Activated naive CD4-positive, alpha-beta T cell (primary cell): ENCODE measurements at places on chromosomes 11 and 22.

DNA sequence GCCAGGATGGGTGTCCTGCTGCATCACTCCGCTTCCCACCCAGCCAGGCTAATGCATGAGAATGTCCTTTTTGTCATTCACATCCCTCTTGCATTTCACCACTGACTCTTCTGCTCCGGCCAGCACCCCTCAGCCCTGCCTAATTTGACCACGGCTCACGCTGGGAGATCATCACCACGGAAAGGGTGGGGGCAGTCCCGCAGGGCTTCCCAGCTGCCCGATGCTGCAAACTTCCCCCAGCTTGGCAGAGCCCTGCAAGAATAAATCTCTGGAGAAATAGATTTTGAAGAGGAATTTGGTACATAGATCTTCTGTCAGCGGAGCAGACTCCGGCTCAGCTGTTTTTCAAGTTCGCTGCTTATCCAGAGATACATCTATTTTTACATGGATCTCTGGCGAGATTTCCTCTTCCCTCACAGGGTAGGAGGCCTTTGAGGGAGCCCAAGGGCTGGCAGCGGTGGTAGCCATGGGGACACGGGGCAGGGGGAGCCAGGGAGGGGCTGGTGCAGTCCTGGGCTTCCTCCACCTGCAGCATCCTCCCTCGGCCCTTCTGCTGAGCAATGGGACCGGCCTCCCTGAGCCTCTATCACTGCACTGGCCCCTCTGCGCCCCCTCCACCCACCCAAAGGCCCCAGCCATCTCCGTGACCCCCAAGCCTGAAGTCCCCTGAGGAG is 62.6 kb downstream of the BUD13 start:
- DNase-seq = no peak

GRCh38 chr11:8828580-8829361 is 82.2 kb upstream of the AKIP1 start:
- no peak for DNase-seq

- DNase-seq = no peak
Observed at GRCh38 chr11:2671748-2672147, 28.0 kb downstream of the KCNQ1OT1 start.

DNA sequence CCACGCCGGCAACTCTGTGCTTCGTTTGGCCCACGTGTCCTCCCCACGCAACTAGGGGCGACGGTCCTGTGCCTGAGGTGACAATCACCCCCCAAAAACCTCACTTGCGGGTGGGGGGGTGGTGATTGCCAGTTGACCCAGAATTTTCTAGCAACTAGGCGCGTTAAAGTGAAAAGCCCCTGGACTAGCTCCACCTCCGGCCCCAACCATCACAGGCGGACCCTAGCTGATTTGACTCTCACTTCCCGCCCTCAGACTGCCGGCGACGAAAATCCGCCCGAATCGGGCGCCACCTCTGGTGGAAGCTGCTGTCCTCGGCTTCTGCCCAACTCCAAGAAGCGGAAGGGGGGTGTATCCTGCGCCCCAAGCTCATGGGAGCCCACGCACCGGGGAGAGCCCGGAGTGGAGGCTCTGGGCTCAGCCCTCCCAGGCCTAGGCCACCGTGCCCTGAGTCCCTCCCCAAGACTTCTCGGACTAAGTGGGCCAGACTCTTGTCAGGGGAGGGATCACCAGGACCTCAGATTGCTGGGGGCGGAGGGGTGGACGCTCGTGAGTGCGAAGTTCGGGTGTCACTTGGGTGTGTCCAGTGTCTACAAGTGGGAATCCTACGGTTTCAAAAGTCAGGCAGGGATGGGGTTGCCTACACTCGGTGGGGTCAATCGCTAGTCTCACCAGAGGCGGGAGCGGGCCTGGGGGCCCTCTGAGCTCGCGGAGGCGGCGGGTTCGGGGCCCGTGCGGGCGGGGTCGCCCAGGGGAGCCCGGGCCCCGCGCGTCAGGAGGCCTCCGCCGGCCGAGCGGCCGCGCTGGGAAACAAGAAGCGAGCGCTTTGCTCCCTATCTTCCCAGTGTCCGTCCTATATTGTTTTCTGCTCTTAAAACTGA is 12.3 kb downstream of the PAX6 start:
- DNase-seq = no peak
